ENCODE measurements at places on chromosomes 2 and 18. TPM values are rescaled to one million over a fixed set of nuclear protein-coding genes. Genes with fewer than 3 reads are reported as not detected.

DNA sequence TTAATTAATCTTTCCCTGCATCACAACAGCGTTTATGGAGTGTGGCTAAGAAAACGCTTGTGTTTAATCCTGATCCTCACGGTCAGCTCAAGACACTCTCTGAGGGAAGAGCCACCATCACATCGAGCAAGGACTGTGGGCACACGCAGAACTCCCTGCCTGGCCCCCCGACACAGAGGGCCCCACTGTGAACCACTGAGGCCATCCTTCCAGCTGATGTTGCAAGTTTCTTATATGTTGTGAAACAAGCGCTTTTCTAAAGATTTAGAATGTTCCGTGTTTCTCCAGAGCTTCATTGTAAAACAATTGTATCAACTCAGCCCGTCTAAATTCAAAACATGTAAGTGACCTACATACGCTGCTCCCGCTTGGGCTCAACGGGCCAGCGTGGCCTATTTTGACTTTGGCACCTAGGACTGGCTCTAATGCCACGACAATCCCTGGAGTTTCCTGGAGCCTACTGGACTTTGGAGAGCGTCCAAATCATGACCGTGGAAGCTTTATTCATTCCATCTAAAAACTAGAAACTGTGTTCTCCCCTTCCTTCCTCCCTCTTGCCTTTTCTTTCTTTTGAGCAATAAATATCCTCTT is 34.9 kb downstream of the SERPINE2 start:
- DNase-seq: no peak

DNA sequence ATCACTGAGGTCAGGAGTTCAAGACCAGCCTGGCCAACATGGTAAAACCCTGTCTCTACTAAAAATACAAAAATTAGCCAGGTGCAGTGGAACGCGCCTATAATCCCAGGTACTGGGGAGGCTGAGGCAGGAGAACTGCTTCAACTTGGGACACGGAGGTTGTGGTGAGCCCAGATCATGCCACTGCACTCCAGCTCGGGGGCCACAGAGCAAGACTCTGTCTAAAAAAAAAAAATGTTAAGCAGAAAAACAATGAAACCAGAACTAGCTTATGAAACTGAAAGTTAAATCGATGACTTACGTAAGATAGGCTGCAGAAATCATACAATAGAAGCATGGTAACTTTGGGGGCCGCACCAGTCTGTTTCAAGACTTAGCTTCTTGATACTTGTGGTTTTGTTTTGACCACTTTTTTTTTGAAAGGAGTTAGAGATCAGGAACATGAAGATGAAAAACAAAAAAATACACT is 6.2 kb upstream of the GPR155 start:
- no peak for DNase-seq

- no peak for DNase-seq
These were observed 23.8 kb downstream of the ANKAR start for GRCh38 chr2:189698020-189698887.

DNA sequence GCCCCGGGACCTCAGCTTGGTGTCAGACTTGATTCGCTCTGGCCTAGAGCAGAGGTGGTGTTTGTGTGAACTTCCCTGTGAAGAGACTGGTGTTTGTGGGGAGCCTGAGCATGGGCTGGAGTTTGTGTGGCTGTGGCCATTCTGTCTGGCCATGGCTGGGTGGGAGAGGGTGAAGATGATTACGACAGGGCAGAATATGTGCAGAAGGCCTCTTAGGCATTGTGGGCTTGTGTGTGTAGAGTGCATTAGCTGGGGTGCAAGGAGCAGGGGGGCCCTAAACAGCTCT is 10.5 kb downstream of the OBSL1 start:
- DNase-seq: no peak

GRCh38 chr2:44290261-44290660 is 15.0 kb downstream of the SLC3A1 start:
- DNase-seq: no peak

GRCh38 chr2:96485751-96486651 is 19.2 kb downstream of the NEURL3 start:
- peak; percentile 89 for DNase-seq

The CDH19 gene
- 5.0 TPM for total RNA-seq

The ABHD3 gene
- total RNA-seq: 8.4 TPM

GRCh38 chr2:37897511-37897910 is 27.6 kb upstream of the RMDN2 start:
- DNase-seq: no peak

The NOTO gene
- total RNA-seq: not detected
